GM06990 (cell line): ENCODE measurements at places on chromosomes 3 and 15.

GRCh38 chr15:41783296-41783695, 9.0 kb downstream of the MAPKBP1 start:
- no peak for DNase-seq

DNA sequence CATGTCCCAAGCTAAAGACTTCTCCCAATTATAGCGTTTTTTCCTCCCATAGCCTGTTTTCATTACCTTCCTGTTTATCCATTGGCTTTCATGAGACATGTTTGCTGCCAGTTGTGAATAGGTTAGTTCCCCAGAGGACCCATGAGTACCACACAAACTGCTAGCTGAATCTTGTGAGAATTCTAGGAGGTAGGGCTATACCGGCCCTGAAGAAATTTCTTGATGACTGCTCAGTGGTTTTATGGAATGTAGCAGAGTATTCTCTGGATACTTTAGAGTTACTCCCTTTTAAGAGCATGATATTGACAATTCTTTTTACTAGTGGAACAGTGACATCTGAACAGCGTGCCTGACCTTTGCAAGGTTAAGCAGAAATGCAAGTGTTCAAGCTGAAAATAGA, 210.4 kb downstream of the MCTP2 start:
- DNase-seq = no peak

DNA sequence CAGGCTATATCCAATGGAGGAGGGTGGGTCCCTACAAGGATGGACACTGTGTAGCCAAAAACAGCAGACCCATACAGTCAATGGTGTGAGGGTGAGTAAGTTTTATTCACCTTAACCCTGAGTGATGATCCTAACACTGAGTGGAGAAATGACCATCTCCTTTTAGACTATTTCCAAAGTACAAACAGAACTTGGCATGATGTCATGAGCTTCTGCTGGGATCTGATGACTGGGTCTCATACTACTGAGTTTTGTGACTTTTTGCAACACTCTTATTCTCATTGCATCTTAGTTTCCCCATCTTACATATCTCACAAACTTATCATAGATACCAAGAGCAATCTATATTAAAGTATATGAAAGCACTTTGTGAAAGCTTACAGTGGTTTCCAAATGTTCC, 330.3 kb upstream of the CFAP20DC start:
- no peak for DNase-seq

DNA sequence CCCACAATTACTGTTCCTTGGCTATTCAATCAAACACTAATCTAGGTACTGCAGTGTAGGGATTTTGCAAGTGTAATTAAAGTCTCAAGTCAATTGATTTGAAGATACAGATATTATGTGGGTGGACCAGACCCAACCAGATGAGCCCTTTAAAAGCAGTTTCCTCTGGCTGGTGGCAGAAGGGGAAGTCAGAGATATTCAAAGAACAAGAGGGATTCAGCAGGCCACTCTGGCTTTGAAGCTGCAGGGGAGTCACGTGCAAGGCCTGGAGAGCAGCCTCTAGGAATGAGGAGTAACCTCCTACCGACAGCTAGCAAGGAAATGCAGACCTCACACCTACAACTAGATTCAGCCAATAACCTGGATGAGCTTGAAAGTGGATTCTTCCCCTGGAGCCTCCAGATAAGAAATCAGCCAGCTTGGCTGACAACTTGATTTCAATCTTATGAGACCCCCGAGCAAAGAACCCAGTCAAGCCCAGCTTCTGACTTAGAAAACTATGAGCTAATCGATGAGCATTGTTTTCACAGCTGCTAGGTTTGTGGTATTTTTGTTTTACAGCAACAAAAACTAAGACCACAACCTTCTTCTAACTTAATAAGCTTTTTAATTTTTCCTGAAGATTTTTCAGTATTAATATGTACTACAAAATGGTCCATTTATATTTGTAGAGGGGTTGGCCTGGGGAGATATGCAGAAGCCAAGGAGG, 13.4 kb downstream of the HACD2 start:
- no peak for DNase-seq

DNA sequence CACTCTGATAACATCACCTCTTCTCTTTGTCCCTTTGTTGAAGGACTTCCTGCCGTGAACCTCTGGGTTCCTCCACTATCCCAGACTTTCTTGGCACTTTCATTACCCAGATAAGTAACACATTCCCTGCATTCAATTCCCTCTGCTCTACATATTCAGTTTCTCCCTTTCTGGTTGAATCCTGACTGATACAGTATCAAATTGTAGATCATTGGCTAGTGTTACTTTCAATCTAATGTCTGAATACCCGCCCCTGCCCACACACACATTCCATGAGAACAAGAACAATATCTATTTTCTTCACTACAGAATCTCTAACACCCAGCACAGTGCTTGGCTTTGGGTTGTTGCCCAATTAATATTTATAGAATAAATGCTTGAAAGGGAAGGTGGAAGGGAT, 163.5 kb downstream of the ABHD5 start:
- no peak for DNase-seq

DNA sequence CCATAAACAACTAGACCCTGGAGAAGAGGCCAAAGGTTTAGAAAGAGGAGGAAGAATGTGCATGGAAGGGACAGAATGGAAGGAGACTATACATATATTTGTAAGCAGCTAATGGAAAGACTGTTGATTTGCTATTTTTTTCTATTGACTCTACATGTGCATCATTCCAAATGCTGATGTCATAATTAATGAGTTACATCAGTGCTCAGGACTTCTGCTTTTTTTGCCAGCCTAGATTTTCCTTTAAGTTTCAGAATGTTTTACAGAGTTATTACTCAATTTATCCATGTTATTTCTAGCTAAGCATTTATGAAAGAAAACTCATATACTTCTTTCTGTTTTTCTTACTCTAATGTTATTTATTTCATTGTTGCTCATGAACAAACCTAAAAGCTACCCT, 62.6 kb upstream of the VGLL3 start:
- no peak for DNase-seq
